Stimulated activated CD8-positive, alpha-beta memory T cell treated with anti-CD3 and anti-CD28 coated beads, Interleukin-7, amount 100 ng/mL, for 48 hours (primary cell): ENCODE measurements at places on chromosomes 12 and 14.

- no peak for DNase-seq
Observed at GRCh38 chr12:64691227-64691794, 67.9 kb downstream of the GNS start.

DNA sequence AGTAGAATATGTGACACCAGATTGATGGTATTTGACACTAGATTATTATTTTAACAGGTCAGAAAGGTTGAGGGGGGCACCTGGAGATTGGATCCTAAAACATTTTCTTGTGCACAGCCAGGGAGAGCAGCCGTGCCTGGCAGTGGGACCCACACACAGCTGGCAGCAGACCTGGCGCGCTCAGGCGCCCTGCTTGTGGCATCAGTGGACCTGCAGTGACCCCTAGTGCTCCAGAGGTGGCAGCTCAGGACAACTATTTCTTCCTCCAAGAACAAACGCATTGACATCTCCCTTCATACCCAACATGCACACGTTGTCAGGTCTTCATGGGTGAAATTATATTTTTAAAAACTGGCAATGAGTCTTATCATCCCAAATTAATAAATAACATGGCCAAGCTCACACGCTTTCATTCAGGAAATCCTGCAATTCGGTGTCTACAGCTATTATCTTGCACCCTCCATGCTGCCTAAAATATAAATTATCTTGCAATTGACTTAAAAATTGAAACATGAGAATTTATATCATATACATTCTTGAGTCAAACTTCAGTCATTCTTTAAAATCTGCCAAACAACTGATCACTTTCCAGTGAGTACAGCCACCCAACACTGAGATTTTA, 7.7 kb upstream of the TMEM132D start:
- no peak for DNase-seq

- no peak for DNase-seq
Observed at GRCh38 chr14:43855556-43855955, 651.5 kb downstream of the FSCB start.

GRCh38 chr14:51639668-51640316, 11.9 kb upstream of the FRMD6 start:
- no peak for DNase-seq

GRCh38 chr14:42374332-42374731, 767.7 kb downstream of the LRFN5 start:
- DNase-seq: no peak

- DNase-seq: peak; percentile 73
Observed at GRCh38 chr12:45727301-45727979, 2.1 kb upstream of the ARID2 start.

DNA sequence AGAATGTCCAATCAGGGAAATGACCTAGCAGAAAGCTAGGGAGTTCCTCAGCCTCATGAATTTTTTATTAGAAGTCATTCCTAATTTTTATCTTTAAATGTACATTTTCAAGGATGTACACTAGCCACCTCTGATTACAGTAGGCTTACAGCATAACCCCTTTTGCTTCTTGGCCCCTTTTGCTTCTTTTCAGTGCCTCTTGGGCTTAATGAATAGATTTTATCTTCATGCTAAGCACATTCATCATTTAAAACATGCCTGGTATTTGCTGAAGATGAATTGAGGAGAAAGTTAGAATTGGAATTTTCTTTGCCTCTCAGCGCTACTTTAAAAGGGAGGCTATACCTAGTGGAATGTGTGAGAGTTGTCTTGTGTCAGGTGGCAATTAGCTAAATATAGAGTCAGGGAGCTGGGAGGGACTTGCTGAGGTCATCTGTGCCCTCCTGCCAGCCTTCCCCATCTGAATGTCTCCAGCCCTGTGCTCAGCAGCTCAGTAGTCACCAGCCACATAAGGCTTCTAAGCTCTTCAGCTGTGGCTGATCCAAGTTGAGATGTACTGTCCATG, 132.1 kb downstream of the SAMD4A start:
- DNase-seq: no peak

DNA sequence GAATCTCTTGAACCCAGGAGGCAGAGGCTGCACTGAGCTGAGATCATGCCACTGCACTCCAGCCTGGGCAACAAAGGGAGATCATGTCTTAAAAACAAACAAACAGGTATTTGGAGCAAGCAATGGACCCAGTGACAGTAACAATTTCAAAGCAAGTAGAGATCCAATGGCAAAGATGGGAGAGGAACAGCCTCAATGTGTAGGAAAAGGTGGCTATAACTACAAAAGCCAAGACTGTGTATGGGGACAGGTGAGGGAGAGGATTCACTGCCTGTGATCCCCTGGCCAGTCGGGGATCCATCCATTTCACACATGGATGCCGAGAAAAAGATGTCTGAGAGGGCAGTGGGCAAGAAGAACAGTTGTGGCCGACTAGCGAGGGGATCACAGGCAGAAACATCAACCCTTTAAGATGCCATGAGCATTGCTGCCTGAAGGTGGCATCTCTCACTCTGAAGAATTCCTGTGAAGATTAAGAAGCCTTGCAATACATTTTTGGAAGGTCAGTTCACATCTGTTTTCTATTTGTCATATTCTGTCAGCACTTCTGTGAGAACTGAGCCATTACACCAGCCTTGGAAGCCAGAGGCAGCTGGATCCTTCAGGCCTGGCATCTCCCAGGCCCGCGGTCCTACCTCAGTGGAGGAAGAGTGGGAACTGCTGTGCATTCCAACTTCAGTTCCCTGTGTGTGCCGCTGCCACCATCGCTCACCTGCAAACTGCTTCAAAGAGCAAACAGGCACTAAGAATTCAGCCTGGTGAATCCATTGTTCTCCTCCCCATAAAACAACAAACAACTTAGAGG, 54.5 kb upstream of the FRS2 start:
- DNase-seq: no peak

- no peak for DNase-seq
Observed at GRCh38 chr14:29353513-29353912, 574.1 kb downstream of the PRKD1 start.

DNA sequence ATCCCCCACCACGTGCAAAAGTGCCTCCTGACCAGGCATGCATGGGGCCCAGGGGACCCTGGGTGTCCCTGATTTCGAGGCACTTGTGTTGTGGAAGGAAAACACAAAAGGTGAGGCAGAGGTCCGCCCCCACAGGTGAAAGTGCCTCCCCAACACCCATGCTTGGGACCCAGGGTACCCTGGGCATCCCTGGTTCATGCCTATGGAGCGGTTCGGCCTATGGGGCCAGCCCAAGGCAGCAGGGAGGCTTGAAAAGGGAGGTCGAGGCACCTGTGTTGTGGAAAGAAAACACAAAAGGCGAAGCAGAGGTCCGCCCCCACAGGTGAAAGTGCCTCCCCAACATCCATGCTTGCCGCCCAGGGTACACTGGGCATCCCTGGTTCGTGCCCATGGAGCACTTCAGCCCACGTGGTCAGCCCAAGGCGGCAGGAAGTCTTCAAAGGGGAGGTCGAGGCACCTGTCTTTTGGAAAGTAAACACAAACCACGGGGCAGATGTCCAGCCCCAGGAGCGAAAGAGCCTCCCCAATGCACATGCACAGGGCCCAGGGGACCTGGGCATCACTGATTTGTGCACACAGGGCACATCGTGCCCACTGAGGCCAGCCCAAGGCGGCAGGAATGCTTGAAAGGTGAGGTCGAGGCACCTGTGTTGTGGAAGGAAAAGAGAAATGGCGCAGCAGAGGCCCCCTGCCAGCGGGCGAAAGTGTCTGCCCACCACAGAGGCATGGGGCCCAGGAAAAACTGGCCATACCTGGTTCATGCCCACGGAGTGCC, 375.5 kb downstream of the ALG10 start:
- no peak for DNase-seq

DNA sequence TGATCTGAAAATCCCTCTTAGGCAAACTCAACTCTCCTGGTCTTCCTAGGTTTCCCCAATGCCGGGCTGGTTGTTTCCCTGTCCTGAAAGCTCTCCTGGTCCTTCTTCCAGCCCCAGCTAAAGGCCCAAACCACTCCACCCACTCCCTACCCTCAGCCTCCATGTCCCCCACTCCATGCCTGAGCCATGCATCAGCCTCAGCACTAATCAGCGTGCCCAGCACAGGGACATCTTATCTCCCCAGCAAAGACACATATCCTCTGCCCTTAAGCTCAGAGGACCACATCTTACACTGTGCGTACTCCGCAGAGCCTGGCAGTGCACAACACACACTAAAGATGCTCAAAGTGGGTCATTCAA, 25.9 kb downstream of the ACTN1 start:
- DNase-seq: no peak

DNA sequence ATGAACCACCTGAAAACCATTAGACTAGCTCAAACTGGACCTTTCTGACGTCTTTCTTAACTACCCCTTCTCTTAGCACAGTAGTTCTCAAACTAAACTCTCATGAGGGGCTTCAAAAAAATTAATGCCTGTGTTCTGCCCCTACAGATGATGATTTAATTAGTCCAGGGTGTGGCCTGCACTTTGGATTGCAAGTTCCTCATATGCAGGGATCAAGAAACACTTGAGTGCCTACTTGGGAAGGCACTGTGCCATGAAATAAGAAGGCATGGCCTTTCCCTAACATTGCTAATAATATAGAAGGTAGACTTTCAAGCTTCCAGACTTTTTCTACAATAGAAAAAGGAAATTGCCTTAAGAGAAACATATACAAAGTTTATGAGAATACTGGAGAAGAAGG, 22.8 kb upstream of the KLHDC2 start:
- no peak for DNase-seq

- no peak for DNase-seq
Observed at GRCh38 chr12:29398495-29398894, 17.5 kb upstream of the ERGIC2 start.

DNA sequence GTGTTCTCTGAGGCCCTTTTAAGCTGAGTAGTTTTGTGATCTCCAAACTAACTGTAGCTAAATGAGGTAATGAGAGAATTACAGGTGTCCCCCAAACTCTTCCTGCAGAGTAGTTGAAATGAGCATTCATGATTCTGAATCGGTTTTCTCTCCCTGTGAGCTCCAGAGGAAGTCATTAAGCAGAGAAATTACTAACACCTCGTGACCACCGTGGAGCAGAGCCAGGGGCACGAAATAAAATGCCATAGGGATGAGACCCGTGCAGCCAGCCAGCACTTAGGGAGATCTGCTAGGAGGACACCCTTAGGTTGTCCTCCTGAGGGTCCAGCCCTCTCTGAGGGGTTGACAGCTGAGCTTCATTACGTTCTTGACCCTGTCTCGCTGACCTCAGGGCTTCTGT, 79.5 kb downstream of the SLC25A47 start:
- DNase-seq: no peak

GRCh38 chr12:61161961-61162360, 1098.2 kb upstream of the USP15 start:
- DNase-seq: no peak

DNA sequence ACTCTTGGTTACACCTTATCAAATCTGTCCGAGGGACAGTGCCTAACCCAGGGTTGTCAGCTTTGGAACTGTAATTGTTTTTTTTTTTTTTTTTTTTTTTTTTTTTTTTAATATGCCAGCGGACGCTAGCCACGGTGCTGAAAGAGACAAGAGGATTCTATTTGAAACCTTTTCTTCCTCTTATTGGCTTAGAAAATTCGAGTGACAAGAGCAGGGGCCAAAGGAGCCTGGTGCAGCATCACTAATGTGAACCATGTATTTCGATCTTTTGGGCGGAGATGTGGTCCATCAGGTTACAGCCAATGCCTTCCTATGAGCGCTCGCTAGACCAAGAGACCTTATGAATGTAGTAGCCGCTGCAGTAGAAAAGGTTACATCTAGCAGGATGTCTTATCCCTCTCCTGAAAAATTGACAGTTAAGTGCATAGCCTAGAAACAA, 922 bp downstream of the PTPRR start:
- no peak for DNase-seq

DNA sequence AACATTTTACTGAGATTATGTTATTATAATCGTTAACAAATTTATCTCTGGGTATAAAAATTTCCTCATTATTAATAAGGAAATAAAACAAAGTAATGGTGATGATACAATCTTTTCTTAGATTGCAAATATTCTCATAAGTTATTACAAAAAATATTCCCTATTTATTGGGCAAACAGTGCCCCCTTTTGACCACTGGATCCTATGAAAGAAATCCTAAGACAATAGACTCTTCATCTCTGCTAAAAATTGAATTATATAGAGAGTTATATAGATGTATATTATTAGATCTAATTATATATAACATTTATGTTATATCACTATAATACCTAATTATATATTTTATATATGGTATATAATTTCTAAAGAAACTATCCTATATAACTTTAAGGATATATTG, 94.2 kb upstream of the FGD4 start:
- DNase-seq: no peak

DNA sequence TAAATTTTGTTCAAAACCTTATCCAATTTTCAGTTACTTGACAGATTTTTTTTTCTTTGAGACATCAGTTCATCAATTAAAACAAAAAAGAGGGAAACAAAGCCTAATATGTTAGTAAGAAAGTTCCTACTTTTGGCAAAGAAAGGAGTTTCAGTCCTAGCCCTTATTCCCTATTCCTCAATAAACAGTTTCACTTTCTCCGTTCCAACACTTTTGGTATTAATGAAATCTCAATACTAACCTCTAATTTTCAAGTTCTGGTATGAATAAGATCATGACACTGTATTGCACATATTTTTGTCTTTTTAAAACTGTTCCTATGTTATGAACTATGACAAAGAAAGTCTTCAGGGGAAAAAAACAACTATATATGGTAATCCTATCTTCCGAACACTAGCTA, 48.4 kb downstream of the RPS6KA5 start:
- DNase-seq: no peak

GRCh38 chr14:89226801-89227495, 190.1 kb downstream of the FOXN3 start:
- no peak for DNase-seq

DNA sequence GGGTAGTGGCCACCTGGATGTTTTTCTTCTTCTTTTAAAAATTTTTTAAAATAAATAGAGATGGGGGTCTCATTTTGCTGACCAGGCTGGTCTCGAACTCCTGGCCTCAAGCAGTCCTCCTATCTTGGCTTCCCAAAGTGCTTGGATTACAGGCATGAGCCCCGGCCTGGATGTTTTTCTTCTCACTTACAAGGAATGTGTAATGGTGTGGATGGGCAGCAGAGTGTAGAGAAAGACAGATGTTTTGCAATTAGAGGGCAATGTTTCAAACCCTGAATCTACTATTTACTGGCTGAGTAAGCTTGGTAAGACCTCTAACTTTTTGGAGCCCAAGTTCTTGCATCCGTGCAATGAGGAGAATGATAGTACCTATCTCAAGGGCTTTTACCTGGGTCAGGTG, 48.1 kb downstream of the ADCK1 start:
- no peak for DNase-seq
